ENCODE measurements at places on chromosomes 3 and 15. TPM values are rescaled to one million over a fixed set of nuclear protein-coding genes. Genes with fewer than 3 reads are reported as not detected.

The GOLGA8A gene
- total RNA-seq: 2.0 TPM

- DNase-seq: peak; percentile 59
These were observed 11.7 kb downstream of the SLC25A36 start for GRCh38 chr3:140953028-140953960.

GRCh38 chr3:71241246-71241901, 342.2 kb downstream of the FOXP1 start:
- no peak for DNase-seq

The ALDH1A3 gene
- 343 TPM for total RNA-seq

The SCN11A gene
- not detected for total RNA-seq

DNA sequence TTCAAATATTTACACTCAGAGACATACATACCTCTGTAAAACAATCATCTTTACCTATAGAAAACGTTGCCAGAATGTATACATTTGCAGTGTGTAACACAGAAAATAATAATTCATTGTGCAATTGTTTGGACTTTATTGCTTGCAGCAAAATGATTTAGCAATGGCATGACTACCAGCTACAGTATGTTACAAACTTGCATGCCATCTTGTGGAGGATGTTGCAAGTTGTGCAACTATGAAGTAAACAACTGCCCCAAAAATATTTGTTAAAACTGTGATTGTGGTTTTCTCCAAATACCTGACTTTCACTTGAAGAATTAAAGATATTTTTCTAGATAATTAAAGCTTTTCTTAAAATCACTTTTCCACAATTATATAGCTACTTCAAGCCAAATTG, 27.1 kb upstream of the C3orf49 start:
- peak; percentile 30 for DNase-seq
